Fibroblast of the aortic adventitia (primary cell): ENCODE measurements at places on chromosomes 3 and 15.
A peak's percentile ranks its signal among the peaks of the same experiment; 100 is the strongest.

- DNase-seq, result peak; percentile 86
Measured at GRCh38 chr15:77482570-77482969, 61.9 kb downstream of the HMG20A start.

DNA sequence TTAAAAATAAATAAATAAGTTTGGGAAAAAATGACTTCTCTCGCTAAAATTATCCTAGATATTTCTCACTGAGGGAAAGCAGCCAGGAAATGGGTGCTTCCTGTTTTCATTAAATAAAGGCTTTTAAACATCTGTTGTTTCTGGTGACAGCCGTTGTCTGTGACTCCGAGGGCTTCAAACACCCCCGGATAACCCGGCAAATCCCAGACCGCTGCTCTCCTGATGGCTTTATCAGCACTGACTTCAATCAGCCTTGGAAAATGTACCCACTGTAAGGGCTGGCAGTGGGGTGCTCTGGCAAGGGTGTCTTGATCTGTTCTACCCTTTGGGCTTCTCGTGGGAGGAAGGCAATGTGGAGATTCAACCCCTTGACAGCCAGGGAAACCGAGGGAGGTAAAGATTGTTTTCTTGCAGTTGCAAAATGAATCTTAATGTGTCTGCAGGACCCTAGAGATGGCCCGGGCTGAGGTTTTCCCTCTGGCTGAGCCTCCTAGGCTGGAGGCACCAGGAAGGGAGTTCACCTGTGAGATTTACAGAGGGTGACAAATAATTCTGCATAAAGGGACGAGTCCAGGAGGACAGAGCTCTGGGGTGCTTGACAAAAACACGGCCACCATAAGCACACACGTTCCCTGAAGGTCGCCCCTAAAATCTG, 33.6 kb upstream of the SEC13 start:
- DNase-seq, result no peak

GRCh38 chr15:98401029-98401428, 247.3 kb upstream of the IGF1R start:
- DNase-seq, result no peak

GRCh38 chr3:194225988-194226663, 90.2 kb downstream of the HES1 start:
- DNase-seq, result no peak

GRCh38 chr15:57596978-57597377, 5.3 kb downstream of the MYZAP start:
- DNase-seq, result no peak

DNA sequence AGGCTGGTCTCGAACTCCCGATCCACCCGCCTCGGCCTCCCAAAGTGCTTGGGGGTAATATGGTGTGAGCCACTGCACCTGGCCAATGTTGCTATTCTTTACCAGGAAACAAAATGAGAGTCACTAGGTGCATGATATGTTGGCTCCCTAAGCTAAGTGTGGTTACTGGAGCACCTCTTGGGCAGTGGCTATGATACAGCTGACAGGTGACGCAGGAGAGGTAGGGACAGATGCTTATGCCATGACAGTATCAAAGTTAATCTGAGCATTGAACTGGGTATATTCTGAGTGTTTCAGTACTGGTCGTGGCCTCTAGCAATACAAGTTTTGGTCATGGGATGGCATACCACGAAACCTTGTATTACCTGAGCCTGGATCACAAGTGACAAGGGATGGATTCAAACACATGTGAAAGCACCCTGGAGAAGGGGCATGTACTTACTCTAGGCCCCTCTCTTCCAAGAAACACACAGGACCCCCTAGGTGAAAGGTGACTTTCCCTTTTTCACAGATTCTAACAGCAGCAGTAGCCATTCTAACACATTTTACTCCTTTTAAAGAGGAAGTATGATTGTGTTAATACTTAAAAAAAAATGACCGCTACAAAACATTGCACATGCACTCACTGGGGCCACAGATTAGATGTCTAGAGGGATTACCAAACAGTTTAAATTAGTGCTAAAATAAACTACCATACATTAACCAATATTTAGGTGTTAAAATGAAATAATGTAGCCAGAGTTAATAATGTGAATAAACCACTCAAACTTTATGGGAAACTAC, 467.3 kb downstream of the SHQ1 start:
- no peak for DNase-seq

- no peak for DNase-seq
Measured at GRCh38 chr15:61681038-61681418, 379.2 kb downstream of the VPS13C start.

DNA sequence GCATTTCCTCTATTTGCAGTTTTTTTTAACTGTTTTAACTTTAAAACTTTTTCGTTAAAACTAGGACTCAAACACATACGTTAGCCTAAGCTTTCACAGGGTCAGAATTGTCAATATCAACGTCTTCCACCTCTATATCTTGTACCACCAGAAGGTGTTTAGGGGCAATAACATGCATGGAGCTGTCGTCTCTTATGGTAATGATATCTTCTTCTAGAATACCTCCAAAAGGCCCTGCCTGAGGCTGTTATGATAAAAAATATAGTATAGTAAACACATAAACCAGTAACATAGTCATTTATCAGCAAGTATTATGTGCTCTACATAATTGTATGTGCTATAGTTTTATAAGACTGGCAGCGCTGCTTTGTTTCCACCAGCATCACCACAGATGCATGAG, 76.3 kb upstream of the MLF1 start:
- DNase-seq, result no peak

DNA sequence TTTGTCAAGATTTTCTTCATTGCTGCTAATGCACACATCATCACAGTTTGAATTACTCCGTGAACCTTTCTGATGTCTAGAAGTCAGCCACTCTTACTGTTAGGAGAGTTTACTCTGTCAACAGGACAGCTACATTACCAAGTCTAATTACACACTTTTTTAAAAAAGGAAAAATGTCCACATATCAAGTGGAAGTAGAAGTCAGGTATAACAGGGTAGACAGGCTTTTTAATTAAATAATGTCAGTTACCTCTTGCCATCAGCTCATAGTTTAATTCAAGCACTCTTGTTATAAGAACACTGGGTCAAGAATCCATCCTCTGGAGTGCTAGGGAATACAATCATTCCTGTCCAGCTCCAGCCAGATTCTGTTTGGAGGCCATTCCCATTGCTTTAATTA, 232.8 kb downstream of the TAFA4 start:
- no peak for DNase-seq

- DNase-seq, result no peak
Measured at GRCh38 chr3:34056181-34056910, 257.9 kb downstream of the PDCD6IP start.

GRCh38 chr3:10519236-10519635, 13.8 kb upstream of the ATP2B2 start:
- DNase-seq, result no peak

- peak; percentile 64 for DNase-seq
Measured at GRCh38 chr15:96331144-96331944, 844 bp downstream of the NR2F2 start.

GRCh38 chr15:101625184-101625583, 27.0 kb downstream of the TM2D3 start:
- DNase-seq, result no peak

- DNase-seq, result peak; percentile 80
Measured at GRCh38 chr3:43932921-43933320, 242.2 kb downstream of the ABHD5 start.

DNA sequence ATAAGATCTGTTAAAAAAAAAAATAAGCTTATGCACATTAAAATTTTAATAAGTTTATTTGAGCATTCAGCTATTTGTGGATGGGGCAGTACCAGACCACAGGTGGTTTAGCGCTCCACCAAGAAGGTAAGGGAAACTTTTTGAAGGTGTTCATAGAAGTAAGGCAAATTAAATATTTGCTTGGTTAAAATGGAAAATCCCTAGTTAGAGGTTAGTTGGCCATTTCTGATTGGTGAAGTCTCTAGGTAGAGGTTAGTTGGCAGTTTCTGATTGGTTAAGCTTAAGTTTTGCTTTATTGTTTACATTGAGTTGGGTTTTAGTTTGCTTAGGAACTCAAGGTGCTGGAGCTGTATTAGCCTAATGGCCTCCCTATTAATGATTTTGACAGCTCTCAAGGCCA, 30.7 kb downstream of the SCN11A start:
- no peak for DNase-seq

- DNase-seq, result peak; percentile 88
Measured at GRCh38 chr3:157533298-157534070, 30.3 kb upstream of the VEPH1 start.

DNA sequence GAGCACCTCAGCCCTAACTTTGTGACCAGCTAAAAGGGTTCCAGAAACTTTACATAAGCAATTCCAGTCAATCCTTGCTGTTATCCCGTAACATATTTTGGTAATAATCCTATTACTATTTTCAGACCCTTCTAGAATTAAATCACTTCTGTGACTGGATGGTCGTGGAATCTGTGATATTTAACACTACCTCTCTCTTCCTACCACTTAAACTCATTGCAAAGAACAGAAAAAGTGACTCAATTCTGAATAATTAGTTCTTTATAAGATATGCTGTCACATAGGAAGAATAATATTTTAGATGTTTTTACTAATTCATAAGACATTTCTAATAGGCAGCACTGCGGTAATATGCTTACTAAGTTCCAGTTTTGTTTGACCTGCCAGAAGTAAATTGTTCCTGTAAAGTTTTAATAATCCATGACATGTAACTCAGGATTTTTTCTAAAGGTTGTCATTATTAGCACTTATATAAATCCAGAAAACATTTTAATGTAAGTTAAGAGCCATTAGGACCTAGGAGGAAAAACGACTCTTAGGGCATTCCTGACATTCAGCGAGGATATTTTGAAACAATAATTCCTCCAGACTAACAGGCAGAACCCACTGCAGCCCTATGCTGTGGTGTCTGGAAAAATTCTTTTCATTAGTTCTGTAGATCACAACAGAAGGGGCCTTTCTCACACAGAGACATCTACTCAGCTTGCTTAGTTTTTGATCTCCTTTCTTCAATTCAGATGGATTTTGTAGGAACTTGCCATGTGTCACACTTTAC, 113.3 kb upstream of the MBNL1 start:
- DNase-seq, result no peak

GRCh38 chr3:106381286-106381938, 512.6 kb upstream of the CBLB start:
- no peak for DNase-seq

GRCh38 chr15:78000091-78000926, 77.2 kb downstream of the TBC1D2B start:
- peak; percentile 33 for DNase-seq

- peak; percentile 28 for DNase-seq
Measured at GRCh38 chr15:75200765-75201615, 692 bp upstream of the C15orf39 start.

DNA sequence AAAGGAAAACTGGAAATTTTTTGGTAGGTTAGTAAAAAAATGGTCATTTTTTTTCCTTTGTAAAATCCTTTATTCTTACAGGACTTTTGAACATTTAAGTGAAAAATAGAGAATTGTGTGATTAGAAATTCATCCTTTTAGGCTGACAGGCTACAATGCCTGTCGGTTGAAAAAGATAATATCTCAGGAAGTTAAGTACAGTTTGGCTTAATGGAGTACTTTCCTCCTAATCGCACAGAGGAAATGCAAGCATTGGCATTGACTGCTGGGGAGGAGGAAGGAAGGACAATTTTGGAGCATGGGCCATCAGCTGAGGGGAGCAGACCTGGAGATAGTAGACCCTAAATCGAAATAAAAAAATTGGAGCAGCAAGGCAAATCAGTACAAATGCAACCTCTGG, 135.1 kb upstream of the ICE2 start:
- DNase-seq, result no peak

DNA sequence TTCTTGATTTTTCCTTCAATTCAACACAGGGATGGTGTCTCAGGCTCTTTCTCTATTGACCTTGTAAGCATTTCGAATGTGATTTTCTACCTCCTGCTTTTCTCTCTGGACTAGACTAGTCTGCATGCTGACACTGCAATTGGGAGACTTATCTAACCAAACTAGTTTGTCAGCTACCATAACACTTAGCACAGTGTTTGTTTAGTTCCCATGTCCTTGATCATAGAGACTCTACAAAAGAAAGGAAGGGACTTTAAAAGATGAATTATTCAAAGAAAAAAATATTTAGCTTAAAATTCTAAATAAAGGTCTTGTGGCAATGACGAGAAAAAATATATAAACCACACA, 407.0 kb downstream of the ERC2 start:
- no peak for DNase-seq

DNA sequence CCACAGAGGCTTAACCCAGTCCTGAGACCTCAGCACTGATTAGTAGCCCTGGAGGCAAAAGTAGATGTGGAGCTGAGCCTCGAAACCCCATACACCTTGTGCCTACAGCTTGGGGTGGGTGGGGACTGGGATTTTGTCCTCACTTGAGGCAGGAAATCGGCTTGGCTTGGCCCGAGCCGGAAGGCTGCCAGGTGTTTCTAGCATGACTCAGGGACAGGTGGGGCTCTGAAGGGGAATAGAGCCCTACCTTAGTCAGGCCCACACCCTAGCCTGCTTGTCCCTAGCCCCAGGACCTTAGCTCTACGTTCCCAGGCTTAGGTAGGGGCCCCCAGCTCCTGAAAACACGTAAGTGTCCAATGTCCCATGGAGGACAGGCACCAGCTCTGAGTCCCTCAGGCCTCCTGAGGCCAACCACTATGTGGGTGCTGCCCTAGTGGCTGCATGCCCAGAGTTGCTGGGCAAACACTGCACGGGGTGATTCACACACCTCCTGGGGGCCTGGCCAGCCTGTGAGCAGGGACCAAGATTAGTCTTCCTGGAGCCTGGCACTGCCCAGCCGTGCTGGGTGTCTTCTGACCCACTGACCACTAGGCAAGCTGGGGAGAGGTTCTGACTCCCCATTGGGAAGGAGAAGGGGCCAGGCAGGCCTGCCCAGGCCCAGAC, 3.1 kb downstream of the MST1R start:
- DNase-seq, result peak; percentile 25

GRCh38 chr15:73932381-73933191, 6.3 kb downstream of the LOXL1 start:
- peak; percentile 32 for DNase-seq

DNA sequence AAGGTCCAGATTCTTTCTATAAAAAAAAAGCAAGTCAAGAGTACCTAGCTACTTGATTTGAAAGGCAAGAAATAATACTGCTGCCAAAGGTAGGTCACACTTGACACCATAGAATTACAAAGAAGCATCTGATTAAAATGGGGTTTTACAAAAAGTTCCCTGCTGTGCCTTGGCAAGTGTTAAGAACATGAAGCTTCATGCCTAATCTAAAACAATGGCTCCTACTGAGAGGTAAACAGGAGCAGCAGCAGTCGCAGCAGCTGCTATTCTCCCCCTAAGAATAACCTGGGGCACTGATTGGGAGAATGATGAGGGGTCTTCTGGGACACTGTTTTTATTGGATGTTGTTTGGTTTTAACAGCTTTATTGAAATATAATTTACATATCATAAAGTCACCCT, 14.1 kb downstream of the UBP1 start:
- DNase-seq, result no peak
